ENCODE measurements at places on chromosomes 5 and 9.

DNA sequence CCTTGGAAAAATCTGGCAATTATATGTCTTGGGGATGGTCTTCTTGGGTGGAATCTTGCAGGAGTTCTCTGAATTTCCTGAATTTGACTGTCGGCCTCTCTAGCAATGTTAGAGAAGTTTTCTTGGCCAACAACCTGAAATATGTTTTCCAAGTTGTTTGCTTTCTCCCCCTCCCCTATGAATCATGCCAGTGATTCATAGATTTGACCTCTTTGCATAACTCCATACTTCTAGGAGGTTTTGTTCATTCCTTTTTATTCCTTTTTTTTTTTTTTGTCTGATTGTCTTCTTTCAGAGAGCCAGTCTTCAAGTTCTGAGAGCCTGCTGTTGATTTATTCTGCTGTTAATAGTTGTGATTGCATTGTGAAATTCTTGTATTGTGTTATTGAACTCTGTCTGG, 56.7 kb upstream of the SLC44A1 start:
- peak; percentile 90 for DNase-seq

DNA sequence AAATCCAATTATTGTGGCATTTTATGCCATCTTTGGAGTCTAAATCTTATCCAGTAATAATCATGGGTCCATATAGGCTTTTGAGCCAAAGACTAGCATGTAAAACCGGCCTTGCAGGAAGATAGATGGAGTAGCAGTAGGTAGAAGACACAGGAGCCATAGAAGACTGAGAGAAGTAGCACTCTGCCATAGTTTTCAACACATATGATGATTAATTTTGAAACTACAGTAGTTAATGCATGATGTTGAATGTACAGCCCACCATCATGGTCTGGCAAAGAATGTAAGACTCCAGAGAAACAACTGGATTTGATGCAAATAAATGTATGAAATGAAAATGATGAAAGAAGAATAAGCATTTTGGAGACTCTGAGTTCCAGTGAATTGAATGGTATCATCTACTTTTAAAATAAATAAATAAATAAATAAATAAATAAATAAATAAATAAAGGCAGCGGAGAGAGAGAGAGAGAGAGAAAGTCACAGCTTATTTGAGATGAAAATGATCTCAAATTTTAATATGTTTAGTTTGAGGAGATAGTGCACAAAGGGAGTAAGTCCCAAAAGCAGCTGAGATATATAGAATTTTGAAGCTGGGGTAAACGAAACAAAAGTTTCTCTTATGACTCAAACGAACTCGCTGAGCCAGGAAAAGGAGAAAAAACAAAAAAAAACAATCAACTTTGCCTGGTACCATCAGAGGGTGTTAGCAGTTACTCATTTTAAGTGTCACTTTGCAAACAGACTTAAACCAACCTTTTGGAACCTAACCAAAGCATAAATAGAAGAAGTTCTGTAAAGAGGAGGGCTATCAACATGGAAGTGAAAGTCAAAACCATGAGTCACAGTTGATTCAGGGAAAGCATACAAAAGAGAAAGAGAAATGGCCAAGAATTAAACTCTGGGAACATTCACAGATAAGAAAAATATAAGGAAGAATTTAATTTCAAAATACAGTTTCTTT, 388.7 kb downstream of the CETN3 start:
- peak; percentile 67 for DNase-seq

DNA sequence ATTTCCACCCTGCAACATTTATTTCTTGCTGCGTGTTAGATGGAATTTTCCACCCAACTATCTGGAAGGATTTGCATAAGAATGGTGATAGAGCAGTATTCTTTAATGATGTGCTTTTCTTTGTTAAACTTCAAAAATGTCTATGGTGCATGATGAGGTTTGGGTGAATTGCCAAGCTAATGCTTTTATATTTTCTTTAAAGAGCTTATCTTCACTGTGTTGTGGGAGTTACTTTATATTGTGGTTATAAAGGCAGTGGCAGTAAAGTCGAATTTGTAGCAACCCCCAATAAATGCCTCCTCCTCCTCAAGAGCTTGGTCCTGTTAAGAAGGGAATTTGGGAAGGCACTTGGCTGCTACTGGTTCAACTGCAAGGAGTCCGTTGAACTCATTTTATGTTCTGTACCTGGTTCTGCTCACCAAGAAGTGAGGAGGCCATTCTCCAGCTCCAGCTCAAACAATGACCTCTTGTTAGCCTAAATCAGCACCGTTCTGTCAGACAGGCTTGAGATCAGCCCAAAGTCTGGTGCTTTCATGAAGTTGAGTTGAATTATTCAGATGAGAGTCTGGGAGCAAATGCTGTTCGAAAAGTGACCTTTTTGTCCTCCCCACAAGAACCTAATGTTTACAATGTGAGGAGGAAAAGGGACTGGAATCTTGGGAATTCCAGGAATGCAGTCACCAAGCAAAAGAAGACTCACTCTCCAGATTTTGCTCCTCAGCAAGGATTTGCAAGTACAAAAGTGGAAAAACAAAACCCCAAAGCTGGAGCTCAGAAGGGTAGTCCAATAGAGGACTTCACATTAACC, 217.0 kb downstream of the TMEM38B start:
- peak; percentile 34 for DNase-seq

- peak; percentile 79 for DNase-seq
These were observed 24.0 kb downstream of the ADAMTSL2 start for GRCh38 chr9:133558191-133559126.

DNA sequence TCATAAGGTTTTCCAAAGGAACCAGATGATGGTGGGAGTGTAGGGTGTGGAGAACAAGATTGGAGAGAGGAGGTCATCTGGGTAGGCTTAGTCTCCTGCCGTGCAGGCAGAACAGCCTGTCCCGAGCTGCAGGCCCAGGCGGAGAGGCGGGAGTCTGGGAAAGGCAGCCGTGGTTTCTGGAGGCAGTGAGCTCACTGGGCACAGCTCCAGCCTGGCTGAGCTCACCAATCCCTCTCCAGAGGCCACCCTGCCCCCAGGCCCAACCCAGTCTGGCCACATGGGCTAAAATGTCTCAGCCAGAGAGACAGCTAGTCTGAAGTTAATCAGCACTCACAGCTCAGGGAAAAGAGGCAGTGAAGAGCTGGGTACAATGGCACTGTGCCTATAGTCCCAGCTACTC, 12.3 kb downstream of the P4HA2 start:
- DNase-seq, result peak; percentile 97

GRCh38 chr9:123394291-123395235, 38.6 kb downstream of the CRB2 start:
- DNase-seq, result no peak

DNA sequence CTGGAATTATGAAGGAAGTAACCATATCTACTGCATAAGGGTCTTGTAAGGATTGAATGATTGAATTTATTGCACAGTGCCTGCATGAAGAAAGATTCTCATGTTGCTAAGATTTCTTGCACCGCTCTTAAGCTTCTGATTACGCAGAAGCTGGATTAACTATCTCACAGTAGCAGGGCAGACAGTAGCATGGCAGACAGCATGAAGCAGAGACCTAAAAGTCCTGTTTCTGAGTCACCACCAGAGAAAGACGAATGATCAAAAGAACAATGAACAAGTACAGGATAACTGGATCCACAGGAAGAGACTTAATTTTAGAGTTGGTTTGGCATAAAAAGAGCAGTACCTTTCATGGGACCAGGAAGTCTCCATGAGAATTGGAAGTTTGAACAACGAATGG, 142.4 kb downstream of the MAPKAP1 start:
- DNase-seq, result no peak

DNA sequence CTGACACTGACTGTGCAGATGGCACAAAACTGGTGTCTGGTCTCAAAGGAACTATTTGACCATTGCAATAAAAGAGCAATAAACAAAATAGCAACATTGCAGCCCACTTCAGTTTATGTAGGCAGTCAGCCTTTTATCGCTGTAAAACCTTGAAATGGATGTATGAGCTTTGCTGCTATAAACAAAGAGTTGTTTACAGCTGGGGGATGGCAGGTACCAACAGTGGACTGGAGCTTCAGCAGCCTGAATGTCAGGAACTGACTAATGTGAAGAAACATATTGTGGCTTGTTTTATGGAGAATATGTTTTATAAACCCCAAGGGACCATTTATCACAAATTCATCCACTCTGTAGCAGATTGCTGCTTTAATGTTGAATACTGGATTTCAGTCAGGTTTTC, 78.0 kb downstream of the PTPRD start:
- no peak for DNase-seq

- DNase-seq, result peak; percentile 83
These were observed 57.0 kb downstream of the COL15A1 start for GRCh38 chr9:99000476-99001395.

Measured in AG10803 (cell line).